Osteoblast (primary cell): ENCODE measurements at places on chromosomes 7 and 10.

GRCh38 chr7:98119256-98119918, 12.7 kb downstream of the LMTK2 start:
- peak; percentile 88 for DNase-seq

GRCh38 chr7:36995776-36996175, 271.5 kb upstream of the AOAH start:
- DNase-seq: no peak

GRCh38 chr10:130847170-130847569, 464.4 kb downstream of the TCERG1L start:
- DNase-seq: no peak

- no peak for DNase-seq
Measured at GRCh38 chr10:28676326-28676967, 874 bp upstream of the BAMBI start.

DNA sequence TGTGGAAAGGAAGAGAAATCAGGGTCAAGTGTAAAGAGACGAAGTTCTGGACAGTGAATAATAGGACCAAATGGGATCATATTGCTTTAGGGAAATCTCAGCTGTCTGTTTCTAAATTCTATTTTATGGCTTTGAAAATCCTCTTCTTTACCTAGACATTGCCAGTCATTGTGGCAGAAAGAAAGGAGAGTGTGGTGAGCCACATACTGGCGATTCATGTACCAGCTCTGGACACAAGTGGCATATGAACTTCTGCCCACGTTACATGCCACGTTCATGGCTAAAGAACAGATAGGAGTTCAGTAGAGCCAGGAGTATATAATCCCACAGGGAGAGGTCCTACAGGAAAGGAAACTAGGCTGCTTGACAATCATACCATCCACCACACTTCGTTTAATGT, 28.0 kb downstream of the STARD3NL start:
- DNase-seq: no peak

- DNase-seq: no peak
Measured at GRCh38 chr7:70392256-70392876, 739.6 kb upstream of the GALNT17 start.

DNA sequence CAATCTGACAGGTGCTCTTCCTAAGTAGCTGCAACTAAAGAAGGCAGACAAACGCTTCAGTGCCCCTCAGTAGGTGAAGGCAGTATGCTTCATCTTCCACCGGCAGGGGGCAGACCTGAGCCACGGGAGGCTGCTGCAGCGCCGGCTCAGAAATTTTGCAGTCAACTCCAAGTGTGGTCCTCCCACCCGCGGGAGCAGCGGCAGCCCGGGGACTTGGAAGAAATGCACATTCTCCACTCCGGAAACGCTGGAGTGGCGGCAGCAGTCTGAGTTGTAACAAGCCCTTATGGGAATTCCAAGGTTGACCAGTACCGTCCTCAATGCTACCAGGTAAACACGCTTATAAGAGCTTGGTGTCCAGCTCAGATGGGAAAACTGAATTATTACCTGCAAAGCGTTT, 3.4 kb downstream of the IGFBP3 start:
- DNase-seq: peak; percentile 93

- peak; percentile 85 for DNase-seq
Measured at GRCh38 chr7:24821045-24821753, 63.9 kb upstream of the GSDME start.

DNA sequence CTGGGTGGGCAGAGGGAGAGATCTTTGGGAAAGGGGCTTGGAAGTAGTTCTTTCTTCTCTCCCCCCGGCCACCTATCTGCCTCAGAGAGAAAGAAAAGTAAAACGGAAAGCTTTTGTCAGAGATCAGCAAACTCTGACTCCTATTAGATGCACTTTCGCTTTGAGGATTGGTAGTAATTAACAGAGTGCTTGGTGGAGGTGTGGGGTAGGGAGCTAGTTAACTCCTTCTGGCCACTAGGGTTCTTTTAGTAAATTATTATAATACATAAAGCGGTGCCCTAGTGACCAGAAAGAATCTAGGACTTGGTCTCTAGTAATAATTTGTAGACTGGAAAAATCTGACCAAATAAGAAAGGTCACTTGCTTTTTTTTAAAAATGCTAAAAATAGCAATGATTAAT, 54.6 kb downstream of the CPVL start:
- DNase-seq: no peak

- no peak for DNase-seq
Measured at GRCh38 chr10:90914992-90915765, 5.7 kb downstream of the ANKRD1 start.

- peak; percentile 78 for DNase-seq
Measured at GRCh38 chr7:29102558-29103151, 43.7 kb downstream of the CPVL start.

GRCh38 chr10:12631787-12632562, 282.6 kb downstream of the CAMK1D start:
- no peak for DNase-seq

DNA sequence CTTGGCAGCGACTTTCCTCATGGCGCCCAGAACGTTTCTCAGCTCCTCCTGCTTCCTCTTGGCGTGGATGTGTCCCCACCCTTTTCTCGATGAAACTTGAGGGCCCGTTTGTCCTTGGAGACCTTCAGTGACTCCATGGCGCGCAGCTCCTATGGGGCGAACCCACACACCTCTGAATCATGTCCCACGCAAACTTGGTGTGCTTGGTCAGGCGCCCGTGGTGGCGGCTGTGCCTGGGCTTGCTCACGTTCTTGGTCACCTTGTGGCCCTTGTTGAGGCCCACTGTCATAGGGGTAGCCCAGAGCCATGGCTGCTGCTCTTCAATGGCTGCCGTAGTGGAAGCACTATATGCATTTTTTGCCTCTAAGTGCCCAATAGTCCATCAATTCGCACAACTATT, 117.5 kb upstream of the FOXP2 start:
- no peak for DNase-seq

- DNase-seq: no peak
Measured at GRCh38 chr10:109665321-109665720, 258.0 kb downstream of the XPNPEP1 start.

GRCh38 chr7:129955993-129956543, 3.3 kb upstream of the UBE2H start:
- no peak for DNase-seq

GRCh38 chr10:102660888-102661657, 16.8 kb downstream of the TRIM8 start:
- peak; percentile 96 for DNase-seq

- no peak for DNase-seq
Measured at GRCh38 chr10:99610221-99610620, 10.0 kb downstream of the SLC25A28 start.

- DNase-seq: no peak
Measured at GRCh38 chr7:97772045-97772901, 40.4 kb downstream of the TAC1 start.

- peak; percentile 63 for DNase-seq
Measured at GRCh38 chr10:133526957-133527588, at the start of gene CYP2E1. Gene CYP2E1 (plus strand): TSS chr10:133527363. CDS start chr10:133527396, 33 bp downstream.

DNA sequence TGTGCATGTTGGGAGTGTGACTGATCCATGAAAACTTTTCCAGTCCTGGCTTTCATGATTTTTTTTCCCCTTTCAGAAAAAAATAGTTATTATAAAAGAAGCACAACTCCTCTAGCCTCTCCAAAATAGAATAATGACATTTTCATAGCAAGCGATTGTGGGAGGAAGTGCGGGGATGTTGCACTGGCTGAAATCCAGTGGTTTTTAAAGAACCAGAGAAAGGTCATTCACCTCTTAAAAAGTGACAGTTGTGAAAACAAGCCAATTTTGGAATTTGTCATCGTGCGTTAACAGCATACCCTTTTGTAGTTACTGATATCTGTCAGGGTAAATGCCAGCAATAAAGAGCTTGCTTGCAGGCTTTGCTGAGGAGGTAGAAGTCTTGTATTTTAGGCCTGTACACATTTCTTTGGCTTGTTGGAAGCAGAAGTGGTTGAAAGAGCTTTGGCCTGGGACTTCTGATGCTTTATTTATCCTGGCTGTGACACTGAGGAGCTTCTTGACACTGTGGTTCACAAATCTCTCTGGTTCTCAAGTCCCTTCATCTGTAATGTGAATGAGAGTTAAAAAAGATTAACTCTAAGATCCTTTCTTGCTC, 545.9 kb downstream of the REEP3 start:
- DNase-seq: no peak

DNA sequence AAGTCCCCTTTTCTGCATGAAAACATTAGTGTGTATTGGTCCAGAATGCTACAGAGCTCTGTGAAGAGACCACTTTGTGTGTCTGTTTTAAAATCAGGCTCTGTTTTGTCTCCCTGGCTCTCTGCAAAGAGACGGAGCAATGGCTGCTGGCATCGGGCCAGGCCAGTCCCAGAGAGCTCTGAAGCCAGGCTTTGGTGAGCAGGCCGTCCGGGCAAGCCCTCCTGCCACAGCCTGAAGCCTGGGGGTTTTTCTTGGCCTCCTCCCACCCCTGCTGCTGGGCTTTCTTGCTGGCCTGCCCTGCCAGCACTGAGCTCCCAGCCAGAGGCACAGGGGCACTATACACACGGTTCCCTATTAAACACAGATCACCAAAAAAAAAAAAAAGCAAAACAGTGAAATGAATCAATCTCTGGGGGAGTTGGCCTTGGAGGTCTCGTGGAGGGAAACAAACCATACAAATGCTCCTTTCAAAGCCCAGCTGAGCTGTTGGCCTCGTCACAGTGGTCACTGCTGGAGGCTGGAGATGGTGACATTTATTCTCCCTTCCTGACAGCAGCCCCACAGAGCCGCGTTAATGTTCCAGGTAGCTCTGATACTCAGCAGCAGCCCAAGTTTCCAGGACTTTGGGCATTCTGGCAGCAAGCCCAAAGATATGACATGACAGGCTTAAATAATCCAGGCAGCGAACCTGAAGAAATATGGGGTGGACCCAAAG, 237.2 kb downstream of the TCF7L2 start:
- no peak for DNase-seq

DNA sequence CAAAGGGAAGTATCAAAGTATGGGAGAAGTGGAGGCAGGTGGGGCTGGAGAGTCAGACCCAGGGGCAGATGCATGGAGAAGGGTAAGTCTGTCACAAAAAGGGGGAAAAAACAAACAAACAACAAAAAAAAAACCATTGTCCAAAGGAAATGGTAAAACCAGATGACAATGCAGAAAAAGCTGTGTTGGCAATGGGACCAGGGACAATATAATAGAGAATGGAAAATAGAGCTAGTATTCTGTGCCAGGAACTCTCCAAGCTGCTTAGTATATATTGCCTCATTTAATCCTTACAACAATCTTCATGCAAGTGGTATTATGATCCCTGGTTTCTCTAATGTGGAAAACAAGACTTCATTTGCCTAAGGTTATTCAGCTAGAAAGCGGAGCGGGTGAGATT, 13.1 kb upstream of the KDM7A start:
- DNase-seq: no peak

GRCh38 chr7:136070736-136071505, 93.8 kb upstream of the MTPN start:
- no peak for DNase-seq

DNA sequence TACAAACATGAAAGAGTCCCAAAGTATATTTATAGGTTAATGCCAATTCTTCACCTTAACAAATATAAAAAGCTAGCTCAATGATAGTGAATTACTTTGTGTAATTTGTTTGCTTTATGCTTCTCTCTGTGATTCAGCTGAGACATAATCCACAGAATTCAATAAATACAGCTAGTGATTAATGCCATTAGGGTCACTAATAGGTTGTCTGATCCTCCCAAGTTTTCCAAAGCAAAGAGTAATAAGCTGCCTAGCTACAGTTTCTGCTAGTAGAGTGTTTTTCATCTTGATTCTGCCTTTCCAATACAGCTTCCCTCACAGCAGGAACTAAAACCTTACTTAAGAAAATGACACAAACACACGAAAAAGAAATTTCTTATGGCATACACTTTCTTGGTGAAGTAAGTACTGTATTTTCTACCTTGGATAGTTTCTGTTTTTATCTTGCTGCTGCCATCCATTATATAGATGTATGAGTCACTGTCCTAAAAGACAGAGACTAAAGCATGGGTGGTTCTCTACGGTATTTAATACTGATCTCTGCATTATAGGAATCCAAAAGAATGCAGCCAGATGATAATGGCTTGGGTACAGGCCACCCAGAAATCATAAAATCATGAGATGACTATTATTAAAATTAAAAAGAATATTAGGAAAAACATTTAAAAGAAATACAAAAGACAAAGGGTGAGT, 170.0 kb downstream of the TPK1 start:
- no peak for DNase-seq

DNA sequence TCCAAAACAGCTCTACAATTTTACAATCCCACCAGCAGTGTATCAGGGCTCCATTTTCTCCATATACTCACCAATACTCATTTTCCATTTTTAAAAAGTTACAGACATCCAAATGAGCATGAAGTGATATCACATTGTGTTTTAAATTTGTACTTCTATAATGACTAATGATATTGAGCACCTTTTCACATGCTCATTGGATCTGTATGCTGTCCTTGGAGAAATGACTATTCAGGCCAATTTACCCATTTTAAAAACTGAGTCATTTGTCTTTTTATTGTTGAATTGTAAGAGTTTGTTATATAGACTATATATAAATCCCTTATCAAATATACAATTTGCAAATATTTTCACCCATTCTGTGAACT, 162.0 kb downstream of the MAGI2 start:
- no peak for DNase-seq

DNA sequence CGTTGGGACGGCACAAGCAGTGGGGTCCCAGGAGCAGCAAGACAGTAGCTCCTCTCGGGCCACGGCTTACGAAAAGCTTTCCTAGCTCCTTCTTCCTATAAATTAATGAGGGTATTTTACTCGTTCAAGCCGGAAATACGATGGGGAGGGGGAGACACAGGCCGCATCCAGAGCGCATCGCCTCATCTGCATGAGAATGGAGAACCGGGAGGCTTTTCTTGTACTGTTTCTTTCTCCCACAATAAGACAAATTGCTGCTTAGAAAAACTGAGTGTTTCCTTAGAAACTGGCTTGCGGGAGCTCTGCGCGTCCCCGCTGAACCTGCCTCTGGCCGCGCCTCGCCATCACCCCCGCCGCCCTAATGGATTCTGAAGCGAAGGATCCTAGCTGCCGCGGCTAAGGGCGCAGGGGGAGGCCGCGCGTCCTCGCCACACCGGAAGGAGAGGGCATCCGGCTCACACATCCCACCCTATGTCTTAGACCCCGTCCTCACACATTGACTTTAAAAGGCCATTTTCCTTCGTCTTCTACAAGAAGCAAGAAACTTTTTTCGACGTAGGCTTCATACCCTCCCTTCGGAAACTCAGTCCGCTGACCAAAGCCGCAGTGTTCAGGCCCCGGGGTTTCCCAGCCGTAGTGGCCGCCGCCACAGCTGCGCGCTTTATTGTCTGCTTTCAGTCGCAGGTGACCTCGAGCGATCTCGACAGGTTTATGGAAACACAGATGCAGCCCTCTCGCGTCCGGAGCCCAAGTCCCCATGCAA, 8.8 kb downstream of the NXPH1 start:
- no peak for DNase-seq
